ENCODE measurements at places on chromosomes 1 and 21. TPM values are rescaled to one million over a fixed set of nuclear protein-coding genes. Genes with fewer than 3 reads are reported as not detected.

RNF19B gene
- total RNA-seq: 8.8 TPM

CNR2 gene
- total RNA-seq: 0.16 TPM

RIPK4 gene
- 0.76 TPM for total RNA-seq

DDR2 gene
- total RNA-seq: 0.38 TPM

OR2G6 gene
- total RNA-seq: not detected

SAMD11 gene
- total RNA-seq: not detected

Data from activated naive CD8-positive, alpha-beta T cell treated with anti-CD3 and anti-CD28 coated beads for 36 hours (primary cell).